ENCODE measurements at places on chromosomes 5 and 9.

- DNase-seq = no peak
Measured at GRCh38 chr9:85053206-85053786, 383.8 kb downstream of the NTRK2 start.

DNA sequence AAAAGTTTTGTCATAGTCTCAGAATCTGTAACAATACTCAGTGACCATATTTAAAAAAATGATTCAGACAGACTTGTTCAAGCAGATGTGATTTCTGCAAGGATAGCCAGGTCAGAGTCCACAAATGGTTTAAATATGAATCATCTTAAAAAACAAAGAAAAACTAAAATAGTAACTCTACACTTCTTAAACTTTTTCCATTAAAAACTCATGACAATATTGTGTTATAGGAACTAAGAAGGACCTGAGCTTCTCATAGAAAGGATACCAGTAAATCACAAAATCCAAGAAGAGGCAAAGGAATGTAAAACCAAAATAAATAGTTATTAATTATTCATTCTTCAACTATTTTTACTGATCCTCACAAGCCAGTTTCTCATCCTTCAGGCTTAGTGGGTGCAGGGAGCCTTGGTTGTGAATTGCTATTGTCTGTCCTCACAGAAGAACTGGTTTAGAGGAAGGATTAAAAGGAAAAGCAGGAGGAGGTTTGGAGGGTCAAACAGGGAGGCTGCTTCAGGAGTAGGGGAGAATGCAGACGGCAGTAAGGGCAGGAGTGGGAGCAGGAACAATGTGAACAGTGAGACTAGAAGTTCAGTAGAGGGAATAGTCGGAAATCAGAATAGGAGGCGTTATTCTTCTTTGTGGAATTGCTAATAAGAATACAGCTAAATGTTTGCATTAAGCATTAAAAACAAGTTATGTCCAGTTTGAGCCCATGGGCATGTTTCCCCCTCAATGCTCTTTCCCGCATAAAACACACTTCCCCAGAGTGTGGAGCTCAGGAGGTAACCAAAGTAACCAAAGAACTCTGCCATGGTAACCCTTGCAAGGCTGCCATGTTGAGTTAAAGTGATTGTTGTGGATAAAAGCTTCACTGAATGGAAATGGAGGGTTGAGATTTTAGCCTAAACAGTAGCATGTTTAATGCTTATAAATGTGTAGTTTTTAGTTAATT is 110.7 kb downstream of the CCDC192 start:
- DNase-seq = no peak

- DNase-seq = no peak
Measured at GRCh38 chr5:102865510-102866236, 110.6 kb downstream of the PAM start.

GRCh38 chr9:28064241-28064815 is 491.0 kb upstream of the C9orf72 start:
- DNase-seq = no peak

- no peak for DNase-seq
Measured at GRCh38 chr5:173829826-173830225, 58.3 kb upstream of the CPEB4 start.

- DNase-seq = no peak
Measured at GRCh38 chr9:22097707-22098106, 88.6 kb upstream of the CDKN2B start.

- no peak for DNase-seq
Measured at GRCh38 chr5:92703976-92704375, 877.0 kb downstream of the NR2F1-AS1 start.

- no peak for DNase-seq
Measured at GRCh38 chr5:172451771-172452197, 2.5 kb downstream of the SH3PXD2B start.

- no peak for DNase-seq
Measured at GRCh38 chr5:109411149-109411514, 1.4 kb upstream of the PJA2 start.

DNA sequence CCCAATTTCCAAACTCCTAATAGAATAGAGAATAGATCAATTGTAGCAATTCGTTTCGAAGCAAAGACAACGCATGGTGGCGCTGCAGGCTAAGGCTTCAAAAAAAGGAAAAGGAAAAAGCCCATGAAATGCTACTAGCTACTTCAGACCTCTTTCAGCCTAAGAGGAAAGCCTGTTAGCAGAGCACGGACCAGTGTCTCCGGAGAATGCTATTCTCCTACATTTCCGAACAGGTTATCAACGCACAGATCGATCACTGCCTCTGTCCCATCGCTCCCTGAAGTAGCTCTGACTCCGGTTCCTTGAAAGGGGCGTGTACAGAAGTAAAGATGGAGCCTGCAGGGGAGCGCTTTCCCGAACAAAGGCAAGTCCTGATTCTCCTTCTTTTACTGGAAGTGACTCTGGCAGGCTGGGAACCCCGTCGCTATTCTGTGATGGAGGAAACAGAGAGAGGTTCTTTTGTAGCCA is at the start of gene PCDHB15:
PCDHB15 (plus strand) TSS at position 146 of the 468 bp plus-strand sequence; CDS start at position 330, 184 bp downstream.
- peak; percentile 5 for DNase-seq

GRCh38 chr5:173099461-173099860 is 43.3 kb downstream of the CREBRF start:
- peak; percentile 20 for DNase-seq

- DNase-seq = no peak
Measured at GRCh38 chr9:75644649-75645048, 245.8 kb upstream of the PCSK5 start.

DNA sequence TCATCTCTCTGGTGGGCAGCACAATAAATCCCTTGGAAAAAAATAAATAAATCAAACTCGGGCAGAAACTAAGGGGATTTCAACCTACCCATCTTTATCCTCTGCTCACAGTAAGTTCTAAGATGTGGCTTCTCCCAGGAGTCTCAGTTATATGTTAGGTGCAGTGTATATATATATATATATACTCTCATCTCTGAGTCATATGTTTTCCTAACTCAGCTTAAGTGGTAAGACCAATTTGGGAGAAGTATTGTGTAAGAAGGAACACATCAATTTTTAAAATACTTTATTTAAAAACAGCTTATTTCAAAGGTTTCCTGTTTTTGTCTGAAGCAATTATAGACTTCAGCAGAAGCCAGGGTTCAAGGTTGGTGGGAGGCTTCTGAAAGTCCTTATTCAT is 20.3 kb upstream of the OSMR start:
- DNase-seq = no peak

- no peak for DNase-seq
Measured at GRCh38 chr9:127166651-127167524, 44.5 kb upstream of the ANGPTL2 start.

DNA sequence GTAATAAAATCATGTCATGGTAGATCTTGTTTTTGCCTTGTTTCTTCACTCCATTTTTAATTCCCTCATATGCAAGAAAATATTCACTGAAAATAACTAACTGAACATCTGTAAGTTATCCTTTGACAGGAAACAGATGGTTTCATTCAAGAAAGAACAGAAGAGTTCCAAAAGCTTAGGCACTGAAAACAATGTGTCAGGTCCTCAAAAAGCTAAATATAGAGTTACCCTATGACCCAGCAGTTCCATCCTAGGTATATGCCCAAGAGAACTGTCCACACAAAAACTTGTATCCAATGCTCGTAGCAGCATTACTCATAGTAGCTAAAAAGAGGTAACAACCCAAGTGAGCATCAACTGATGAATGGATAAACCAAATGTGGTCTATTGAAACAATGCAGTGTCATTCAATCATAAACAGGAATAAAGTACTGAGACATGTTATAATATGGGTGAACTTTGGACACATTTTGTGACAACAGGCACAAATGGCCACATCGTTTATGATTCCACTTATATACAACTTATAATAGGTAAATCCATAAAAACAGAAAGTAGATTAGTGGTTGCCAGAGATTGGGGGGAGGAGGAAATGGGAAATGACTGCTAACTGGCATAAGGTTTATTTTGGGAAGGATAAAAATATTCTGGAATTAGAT is 231.0 kb downstream of the FRMD3 start:
- DNase-seq = no peak

- DNase-seq = no peak
Measured at GRCh38 chr5:71957292-71957898, 149.9 kb upstream of the MAP1B start.

DNA sequence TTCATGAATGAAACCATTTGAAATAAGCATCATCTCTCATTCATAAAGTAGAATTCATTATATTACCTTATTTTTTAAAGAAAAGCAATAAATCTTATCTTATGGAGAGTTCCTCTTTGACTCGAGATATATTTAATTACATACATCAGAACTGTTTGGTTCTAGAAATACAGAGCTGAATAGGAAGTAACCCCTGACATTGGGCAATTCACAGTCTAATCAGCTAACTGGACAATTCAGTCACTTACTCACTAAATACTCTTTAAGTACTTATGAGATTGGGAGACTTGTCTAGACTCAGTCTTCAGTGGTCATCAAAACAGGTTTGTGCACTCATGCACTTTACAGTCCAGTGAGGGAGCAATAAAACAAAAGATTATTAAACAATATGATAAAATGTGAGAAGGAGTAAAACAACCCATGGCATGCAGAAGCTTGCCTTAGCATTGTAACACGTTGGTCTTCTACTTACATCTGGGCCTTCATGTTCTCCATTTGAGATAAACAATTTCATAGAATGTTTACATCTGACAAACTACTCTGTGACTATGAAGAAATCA is 11.5 kb upstream of the FBXO38 start:
- DNase-seq = no peak

GRCh38 chr9:16869882-16870595 is 431 bp downstream of the BNC2 start:
- no peak for DNase-seq

GRCh38 chr9:134688231-134688630 is 46.6 kb downstream of the COL5A1 start:
- DNase-seq = no peak

DNA sequence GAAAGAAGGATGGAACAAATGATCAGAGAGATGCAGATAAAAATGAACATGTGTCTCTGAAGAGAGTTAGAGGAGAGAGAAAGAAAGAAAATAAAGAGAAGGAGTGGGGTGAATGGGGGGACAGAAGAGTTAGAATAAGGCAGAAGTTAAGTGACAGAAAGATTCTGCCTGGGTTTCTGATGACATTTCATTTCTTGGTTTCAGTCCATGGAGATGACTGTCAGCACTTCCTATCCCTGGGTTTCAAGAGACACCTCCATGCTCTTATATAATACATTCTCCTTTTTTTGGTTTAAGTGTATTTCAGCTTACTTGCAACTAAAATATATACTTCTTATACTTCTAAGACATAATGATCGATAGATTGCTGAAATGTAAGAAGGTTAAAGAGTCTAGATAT is 213.0 kb upstream of the IL12B start:
- no peak for DNase-seq

GRCh38 chr5:131589510-131590348 is 45.3 kb downstream of the RAPGEF6 start:
- peak; percentile 49 for DNase-seq

DNA sequence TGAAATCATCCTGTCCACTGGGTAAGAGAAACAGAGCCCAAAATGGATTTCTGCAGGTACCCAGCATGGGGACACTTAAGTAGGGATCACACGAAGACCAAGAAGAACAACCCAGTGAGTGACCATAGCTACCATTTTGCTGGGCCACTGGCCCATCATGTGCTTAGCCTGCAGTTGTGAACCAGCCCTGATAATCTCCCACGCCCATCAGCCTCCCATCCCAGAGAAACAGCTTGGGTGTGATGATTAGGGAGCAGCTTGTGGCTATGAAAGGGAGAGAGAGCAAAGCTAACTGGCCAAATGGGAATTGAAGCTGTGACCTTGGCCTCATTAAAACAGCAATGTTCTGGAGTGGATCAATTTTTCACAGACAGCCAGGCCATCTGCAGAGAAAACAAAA is 138.5 kb downstream of the SLC24A2 start:
- no peak for DNase-seq

DNA sequence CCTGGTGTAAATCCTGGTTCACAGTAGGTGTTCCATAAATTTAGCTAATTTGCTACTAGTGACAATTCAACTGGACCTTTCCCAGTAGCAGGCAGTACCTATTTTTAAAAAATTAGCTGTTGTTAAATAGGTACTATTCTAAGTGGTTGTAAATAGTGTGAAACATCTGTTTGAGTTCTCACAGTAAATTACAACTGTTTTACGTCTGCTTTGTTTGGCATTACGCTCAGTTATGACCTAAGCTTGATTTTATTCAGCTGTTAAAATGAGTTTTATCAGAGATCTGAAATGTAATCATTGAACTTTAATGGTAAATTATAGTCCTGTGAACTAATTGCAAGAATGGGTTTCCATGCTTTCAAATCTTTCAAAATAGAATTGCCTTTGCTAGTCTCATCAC is 93.9 kb downstream of the GPBP1 start:
- no peak for DNase-seq

DNA sequence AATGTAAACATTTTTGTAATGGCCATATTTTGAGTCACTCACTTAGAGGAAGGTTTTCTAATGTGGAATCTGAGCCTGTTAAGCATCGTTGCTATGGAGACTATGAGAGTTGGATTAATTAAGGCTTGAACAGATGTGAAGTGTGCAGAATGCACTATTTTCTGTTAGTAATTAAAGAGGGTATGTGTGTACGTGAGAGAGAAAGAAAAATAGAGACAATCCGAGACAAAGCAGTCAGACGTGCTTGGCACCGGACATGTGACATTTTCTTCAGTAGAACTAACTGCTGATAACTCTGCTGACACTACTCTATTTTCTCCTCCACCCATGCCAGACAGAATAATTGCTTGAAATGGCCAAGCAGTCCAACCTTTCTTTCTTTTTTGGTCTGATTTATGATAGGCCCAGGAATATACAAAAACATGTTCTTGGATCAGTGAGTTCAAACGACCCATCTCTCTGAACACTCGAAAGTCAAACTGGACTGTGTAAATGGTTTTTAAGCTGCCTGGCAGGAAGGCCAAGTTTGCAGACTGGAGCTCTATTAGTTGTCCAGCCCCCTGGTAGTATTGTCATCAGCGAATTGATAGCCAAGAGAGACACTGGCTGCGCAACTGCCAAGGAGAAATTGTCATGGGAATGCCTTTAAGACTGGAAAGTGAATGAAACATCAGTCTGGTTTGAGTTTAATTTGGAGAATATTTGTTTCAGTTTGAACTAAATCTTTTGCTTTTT is 322.1 kb downstream of the ARHGEF28 start:
- no peak for DNase-seq

GRCh38 chr9:20623021-20623747 is 885 bp upstream of the MLLT3 start:
- DNase-seq = peak; percentile 80

DNA sequence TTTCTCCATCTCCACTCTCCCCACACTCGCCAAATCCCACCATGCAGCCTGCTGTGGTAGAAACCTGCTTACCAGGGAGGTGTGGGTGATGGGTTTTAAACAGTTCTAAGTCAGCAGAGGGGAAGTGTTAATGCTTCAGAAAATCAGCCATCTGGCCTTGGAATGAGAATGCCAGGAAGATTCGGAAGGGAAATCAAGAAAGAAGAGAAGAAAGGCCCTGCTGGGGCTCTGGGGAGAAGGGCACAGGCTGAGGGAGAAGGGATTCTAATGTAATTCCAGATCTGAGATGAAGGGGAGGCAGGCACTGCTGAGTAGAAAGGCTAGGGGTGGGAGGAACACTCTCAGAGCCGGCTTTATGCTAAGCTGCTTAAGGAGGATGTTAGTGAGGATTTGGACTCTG is 434.7 kb upstream of the DMAC1 start:
- no peak for DNase-seq

- DNase-seq = no peak
Measured at GRCh38 chr9:11103525-11103924, 490.7 kb upstream of the PTPRD start.

- DNase-seq = no peak
Measured at GRCh38 chr9:81598123-81598497, 91.2 kb downstream of the TLE1 start.

GRCh38 chr9:121296213-121297127 is 28.5 kb downstream of the GSN start:
- DNase-seq = no peak
